Ovary (tissue), 10 donors: ENCODE measurements at places on chromosomes 11 and 22. TPM values are rescaled to one million over a fixed set of nuclear protein-coding genes. Genes with fewer than 3 reads are reported as not detected.

TMEM151A gene
- not detected for polyA plus RNA-seq

GRCh38 chr11:115718106-115718505, 213.9 kb upstream of the CADM1 start:
- no peak for DNase-seq

KRTAP5-11 gene
- polyA plus RNA-seq = not detected

- no peak for DNase-seq
Observed at GRCh38 chr22:20494978-20495860, at the start of gene KLHL22. Gene KLHL22, minus strand, starts transcription at chr22:20495795. Its CDS starts 6,584 bp downstream, at chr22:20489211.

KCNQ1OT1 gene
- polyA plus RNA-seq = 0.43 TPM

GRCh38 chr11:12567746-12568460, 106.3 kb upstream of the TEAD1 start:
- no peak for DNase-seq
